Neural progenitor cell (in vitro differentiated cells): ENCODE measurements at places on chromosomes 12 and 14.

DNA sequence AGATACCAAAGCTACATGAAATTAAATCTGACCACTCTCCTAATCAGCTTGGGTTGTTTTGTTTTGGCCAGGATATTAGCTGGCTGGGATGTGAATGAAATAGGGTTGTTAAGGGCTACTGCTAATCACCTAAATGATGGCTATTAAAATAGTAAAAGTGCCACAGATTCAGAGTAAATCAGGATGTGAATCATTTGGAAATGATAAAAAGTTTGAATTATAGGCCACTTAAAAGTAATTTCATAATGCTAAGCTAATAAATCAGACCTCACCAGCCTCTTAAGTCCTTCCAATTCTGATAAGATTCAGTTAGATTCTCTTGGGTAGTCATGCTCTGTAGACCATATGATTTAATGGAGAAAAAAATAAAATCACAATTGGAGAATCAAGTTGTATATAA, 12.0 kb downstream of the HELB start:
- H3K4me3 ChIP-seq: no peak overlapping the region
- H3K27ac ChIP-seq: no peak overlapping the region
- no peaks in the 10 kb centered on the region for H3K27me3 ChIP-seq

DNA sequence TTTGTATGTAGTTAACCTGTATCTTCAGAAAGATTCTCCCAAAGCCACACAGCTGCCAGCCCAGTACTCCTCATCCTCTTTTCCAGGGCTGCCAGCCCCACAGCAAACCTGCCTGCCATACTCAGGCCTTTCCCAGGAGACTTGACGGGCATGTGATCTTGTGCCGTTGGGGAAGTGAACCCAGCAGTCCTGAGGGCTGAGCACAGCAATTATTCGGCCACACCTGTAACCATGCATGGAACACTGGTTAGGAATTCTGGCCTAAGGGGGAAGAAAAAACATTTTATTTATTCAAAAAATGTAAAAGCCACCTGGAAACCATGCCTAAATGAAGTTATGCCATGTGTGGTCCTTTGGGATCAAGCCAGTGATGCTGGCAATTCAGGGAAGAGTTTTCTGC, 145.3 kb downstream of the GRIN2B start:
- no peaks in the 10 kb centered on the region for H3K27me3 ChIP-seq
- H3K4me3 ChIP-seq: no peak overlapping the region
- no peak for DNase-seq
- H3K27ac ChIP-seq: no peak overlapping the region
- no peaks in the 10 kb centered on the region for H3K4me1 ChIP-seq
- H3K36me3 ChIP-seq: no peaks in the 10 kb centered on the region

- H3K36me3 ChIP-seq: no peaks in the 10 kb centered on the region
- no peak for DNase-seq
- H3K4me1 ChIP-seq: no peaks in the 10 kb centered on the region
- H3K4me3 ChIP-seq: no peak overlapping the region
- no peak overlapping the region for H3K27ac ChIP-seq
Observed at GRCh38 chr12:90575995-90576394, 379.0 kb downstream of the CCER1 start.

- H3K27me3 ChIP-seq: no peaks in the 10 kb centered on the region
- no peak overlapping the region for H3K27ac ChIP-seq
- no peaks in the 10 kb centered on the region for H3K36me3 ChIP-seq
Observed at GRCh38 chr14:105072381-105072861, 7.2 kb upstream of the GPR132 start.

DNA sequence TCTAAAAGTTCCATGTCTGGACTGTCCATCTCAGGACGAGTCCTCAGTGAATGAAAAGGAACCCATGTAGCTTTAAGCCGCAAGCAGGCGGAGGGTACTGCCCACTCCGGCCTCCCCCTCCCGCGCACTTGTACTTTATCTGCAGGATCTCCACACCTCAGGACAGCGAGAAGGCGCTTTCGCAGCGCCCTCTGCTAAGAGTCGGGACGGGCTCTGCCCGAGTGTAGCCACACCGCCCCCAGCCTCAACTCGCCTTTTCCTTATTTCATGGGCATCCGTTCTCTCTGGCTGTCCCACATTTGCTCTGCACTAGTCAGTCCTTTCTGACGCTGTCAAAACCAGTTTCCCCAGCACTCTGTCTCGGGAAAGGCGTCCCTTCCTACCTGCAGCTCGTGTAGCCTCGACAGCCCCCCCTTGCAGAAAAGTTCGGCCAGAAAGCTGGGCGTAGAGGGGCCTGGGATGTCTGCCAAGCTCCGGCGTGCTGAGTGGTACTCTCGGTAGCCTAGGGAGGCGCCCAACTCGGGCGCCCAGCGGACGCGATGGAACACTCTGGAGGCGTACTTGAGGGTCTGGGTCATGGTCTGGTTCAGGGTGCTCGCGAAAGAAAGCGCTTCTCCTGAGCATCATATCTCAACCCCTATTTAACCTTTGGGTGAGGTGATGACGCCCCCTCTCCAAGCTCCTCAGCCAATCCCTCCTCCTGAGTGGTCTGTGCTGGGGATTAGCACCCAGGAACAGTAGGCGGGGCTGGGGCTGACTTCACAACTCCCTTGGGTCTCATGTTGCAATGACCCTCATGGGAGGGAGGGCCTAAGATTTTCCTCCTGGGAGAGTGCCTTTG, at the start of gene CYP27B1:
Gene CYP27B1 (minus strand): TSS at position 615 of the 841 bp plus-strand sequence. CDS start 37 bp downstream, at position 578.
- DNase-seq: peak; percentile 79
- no peaks in the 10 kb centered on the region for H3K36me3 ChIP-seq
- no peak within 1 kb of the TSS for H3K27ac ChIP-seq
- H3K27me3 ChIP-seq: peaks cover 62% of the 10 kb centered on the region
- H3K4me1 ChIP-seq: peaks cover 24% of the 10 kb centered on the region

DNA sequence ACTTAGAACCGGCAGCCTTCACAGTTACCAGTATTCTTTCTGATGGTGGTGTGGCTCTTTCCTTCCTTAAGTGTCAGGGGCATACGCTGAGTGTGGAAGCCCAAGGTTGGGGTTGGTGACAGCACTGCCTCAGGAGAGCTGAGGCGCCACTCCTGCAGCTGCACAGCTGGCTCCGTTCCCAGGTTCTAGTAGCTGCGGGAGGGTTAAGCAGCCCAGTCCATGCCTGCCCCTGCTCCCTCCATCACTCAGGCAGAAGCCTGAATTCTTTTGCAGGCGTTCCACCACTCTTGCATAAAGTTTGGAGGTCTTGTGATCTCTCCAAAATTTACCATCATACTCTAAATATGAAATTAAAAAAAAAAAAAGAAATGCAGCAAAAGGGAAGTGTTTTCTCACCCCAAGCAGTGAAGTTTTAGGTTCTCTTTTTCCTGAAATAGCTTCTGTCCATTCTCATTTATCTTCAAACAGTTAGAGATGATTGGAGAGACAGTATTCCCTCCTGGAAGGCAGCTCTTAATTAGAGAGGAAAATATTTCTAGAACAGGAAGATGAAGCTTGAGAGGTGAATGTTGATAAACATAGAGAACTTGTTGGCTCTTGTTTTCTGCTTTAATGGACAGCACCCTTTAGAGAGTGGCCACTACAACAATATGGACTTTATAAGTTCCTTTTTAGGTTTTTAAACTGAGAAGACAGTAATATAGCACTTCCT, 136.1 kb downstream of the FGD4 start:
- DNase-seq: peak; percentile 42
- no peak overlapping the region for H3K27ac ChIP-seq
- no peaks in the 10 kb centered on the region for H3K27me3 ChIP-seq
- no peak overlapping the region for H3K4me3 ChIP-seq
- H3K36me3 ChIP-seq: no peaks in the 10 kb centered on the region

DNA sequence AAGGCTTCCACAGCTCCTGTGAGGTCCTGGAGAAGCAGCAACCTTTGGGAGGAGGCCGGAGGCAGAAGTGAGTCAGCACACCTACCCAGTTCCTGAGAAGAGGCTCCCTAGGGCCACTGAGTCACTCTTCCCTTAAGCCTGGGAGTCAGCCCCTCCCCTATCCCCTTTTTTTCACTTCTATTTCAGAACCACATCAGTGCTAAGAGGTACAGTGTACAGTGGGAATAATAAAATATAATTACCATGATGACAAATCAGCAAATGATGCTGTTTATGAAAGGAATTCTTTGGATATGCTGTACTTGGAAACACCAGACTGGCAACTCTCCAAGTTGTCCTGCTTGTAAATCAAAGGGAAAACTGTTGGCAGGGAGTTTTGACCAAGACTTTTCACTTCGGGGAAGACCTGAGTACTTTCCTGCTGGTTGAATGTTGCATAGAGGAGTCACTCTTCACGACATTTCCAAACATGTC, 7.8 kb upstream of the TBPL2 start:
- no peaks in the 10 kb centered on the region for H3K36me3 ChIP-seq
- no peak for DNase-seq
- no peak overlapping the region for H3K27ac ChIP-seq
- no peaks in the 10 kb centered on the region for H3K27me3 ChIP-seq

GRCh38 chr12:72468505-72468904, 196.3 kb downstream of the TRHDE start:
- H3K36me3 ChIP-seq: no peaks in the 10 kb centered on the region
- no peak overlapping the region for H3K4me3 ChIP-seq
- DNase-seq: no peak
- no peak overlapping the region for H3K27ac ChIP-seq
- H3K4me1 ChIP-seq: peaks cover 7% of the 10 kb centered on the region

DNA sequence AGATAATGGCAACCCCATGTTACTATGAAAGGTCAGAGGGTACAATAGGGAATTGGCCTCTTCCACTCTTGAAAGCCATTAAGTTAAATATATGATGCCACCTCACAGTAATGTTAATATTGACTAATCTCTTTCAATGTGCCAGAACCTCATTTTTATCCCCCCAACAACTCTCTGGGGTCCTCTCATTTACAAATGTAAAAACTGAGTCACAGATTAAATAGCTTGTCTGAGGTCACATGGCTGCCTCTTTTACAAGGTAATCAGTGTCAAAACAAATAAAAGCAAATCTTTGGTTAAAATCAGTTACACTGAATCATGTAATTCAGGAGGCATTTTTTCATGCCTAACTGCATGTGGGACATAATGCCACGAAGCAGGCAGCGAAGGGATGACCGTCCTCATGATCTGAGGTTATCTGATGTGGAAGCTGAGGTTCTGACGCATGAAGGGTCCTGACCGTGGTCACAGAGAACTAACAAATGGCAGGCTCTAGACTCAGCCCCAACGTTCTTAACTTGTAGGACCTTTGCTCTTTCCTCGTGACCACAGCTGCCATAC, 78.5 kb downstream of the PTPN21 start:
- H3K27ac ChIP-seq: no peak overlapping the region
- H3K27me3 ChIP-seq: no peaks in the 10 kb centered on the region
- no peak overlapping the region for H3K4me3 ChIP-seq
- no peak for DNase-seq

- no peaks in the 10 kb centered on the region for H3K27me3 ChIP-seq
- no peaks in the 10 kb centered on the region for H3K4me1 ChIP-seq
- no peaks in the 10 kb centered on the region for H3K36me3 ChIP-seq
- H3K27ac ChIP-seq: no peak overlapping the region
- no peak overlapping the region for H3K4me3 ChIP-seq
- DNase-seq: no peak
Observed at GRCh38 chr12:82425241-82425640, 66.9 kb downstream of the METTL25 start.

GRCh38 chr14:22112004-22112403, 438.4 kb upstream of the OR4E1 start:
- peak; percentile 31 for DNase-seq
- no peaks in the 10 kb centered on the region for H3K36me3 ChIP-seq
- no peaks in the 10 kb centered on the region for H3K4me1 ChIP-seq
- peaks cover 2% of the 10 kb centered on the region for H3K27me3 ChIP-seq
- H3K4me3 ChIP-seq: no peak overlapping the region
